ENCODE measurements at places on chromosomes 3 and 15.

DNA sequence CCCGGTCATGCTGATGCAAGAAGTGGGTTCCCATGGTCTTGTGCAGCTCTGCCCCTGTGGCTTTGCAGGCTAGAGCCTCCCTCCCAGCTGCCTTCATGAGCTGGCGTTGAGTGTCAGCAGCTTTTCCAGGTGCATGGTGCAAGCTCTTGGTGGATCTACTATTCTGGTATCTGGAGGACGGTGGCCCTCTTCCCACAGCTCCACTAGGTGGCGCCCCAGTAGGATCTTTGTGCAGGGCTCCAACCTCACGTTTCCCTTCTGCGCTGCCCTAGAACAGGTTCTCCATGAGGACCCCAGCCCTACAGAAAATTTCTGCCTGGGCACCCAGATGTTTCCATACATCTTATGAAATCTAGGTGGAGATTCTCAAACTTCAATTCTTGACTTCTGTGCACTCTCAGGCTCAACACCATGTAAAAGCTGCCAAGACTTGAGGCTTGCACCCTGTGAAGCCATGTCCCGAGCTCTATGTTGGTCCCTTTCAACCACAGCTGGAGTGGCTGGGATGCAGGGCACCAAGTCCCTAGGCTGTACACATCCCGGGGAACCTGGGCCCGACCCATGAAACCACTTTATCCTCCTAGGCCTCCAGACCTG lies 238.4 kb upstream of the MDFIC2 start:
- DNase-seq, result peak; percentile 75

- no peak for DNase-seq
These were observed 11.7 kb upstream of the CD47 start for GRCh38 chr3:108102420-108103039.

GRCh38 chr3:135145581-135145980 lies 350.5 kb downstream of the EPHB1 start:
- DNase-seq, result no peak

- no peak for DNase-seq
These were observed 28.5 kb downstream of the PLXNA1 start for GRCh38 chr3:127011270-127011992.

GRCh38 chr3:136166507-136166906 lies 29.6 kb downstream of the MSL2 start:
- DNase-seq, result no peak
